ENCODE measurements at places on chromosomes 5 and 9.

- no peaks in the 10 kb centered on the region for H3K27me3 ChIP-seq
- peaks cover 18% of the 10 kb centered on the region for H3K4me1 ChIP-seq
- no peak for DNase-seq
- H3K27ac ChIP-seq = no peak overlapping the region
- H3K4me3 ChIP-seq = no peak overlapping the region
Measured at GRCh38 chr9:131233995-131234394, 42.3 kb downstream of the FAM78A start.

- H3K4me1 ChIP-seq = no peaks in the 10 kb centered on the region
- H3K27ac ChIP-seq = no peak overlapping the region
- DNase-seq = no peak
- no peaks in the 10 kb centered on the region for H3K36me3 ChIP-seq
- H3K27me3 ChIP-seq = no peaks in the 10 kb centered on the region
Measured at GRCh38 chr9:85172001-85172978, 502.8 kb downstream of the NTRK2 start.

DNA sequence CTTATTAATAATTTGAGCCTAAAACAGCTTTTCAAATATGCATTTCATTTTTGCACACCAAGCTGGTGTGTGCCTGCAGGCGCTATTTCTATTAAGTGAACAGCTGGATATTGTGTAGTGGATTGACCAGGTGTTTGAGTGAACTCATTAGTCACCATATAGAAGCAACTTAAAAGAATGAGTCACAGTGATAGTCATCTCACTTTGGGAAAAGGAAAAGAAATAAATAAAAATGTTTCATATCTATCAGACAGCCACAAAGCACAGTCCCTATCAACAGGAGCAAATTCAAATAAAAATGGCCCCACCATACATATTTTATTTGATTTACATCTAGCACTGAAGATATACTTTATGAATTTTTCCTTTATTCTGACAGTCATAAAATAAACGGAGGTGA, 456.5 kb upstream of the CDH9 start:
- no peaks in the 10 kb centered on the region for H3K36me3 ChIP-seq
- no peak overlapping the region for H3K4me3 ChIP-seq
- DNase-seq = no peak
- H3K27ac ChIP-seq = no peak overlapping the region

DNA sequence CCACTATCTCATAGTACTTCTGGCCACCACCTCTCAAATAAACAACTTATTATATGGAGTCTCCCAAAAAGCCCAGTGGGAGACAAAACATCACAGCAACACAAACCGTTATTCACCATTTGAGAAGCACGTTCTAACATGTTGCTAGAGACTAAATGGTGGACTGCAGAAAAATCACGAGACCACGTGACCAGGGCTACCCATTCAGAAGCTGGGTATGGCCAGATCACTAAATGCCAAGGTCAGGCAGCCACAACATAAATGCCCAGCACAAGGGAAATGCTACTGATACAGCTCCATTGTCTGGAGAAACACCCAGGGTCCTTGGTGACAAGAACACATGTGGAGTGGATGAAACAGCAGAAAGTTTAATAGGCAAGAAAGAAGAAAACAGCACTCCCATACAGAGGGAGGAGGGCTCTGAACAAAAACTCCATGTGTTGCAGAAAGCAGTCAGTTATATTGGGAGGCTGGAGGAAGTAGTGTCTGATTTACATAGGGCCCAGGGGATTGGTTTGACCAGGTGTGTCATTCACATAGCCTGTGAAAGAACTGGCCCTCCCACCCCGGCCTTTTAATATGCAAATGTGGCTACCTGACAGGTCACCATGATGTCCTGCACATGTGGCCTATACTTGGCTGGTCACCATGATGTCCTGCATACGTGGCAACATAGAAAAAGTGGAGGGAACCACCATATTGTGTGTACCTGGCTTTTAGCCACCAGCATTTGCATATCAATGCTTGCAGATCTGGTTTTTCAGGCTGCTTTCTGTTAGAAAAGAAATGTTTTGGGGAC, 97.2 kb downstream of the TRIM36 start:
- no peak for DNase-seq
- H3K4me3 ChIP-seq = no peak overlapping the region
- H3K36me3 ChIP-seq = no peaks in the 10 kb centered on the region
- H3K27me3 ChIP-seq = no peaks in the 10 kb centered on the region

DNA sequence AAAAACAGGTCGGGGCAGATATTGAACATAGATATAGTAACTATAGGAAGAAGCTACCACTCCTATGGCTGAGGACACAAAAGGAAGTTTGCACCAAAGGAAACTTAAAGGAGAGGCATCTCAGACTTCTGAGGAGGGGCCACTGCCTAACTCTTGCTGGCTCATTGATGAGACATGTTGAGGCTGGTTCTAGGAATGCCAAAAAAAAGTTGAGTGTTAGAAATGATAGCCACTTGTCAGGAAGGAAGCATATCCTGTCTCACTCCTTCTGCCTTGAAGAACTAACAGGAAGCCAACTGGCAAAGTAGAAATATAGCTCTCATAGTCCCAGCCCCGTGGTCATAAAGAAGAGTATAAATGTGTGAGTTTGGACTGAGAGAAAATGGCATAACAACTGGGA, 23.3 kb upstream of the STOM start:
- no peaks in the 10 kb centered on the region for H3K36me3 ChIP-seq
- no peaks in the 10 kb centered on the region for H3K27me3 ChIP-seq
- DNase-seq = no peak

Data from esophagus muscularis mucosa (tissue), 4 donors.